ENCODE measurements at places on chromosomes 12 and 14.

- DNase-seq = no peak
These were observed 25.7 kb upstream of the SLC16A7 start for GRCh38 chr12:59570145-59570544.

GRCh38 chr12:8553088-8553627, 12.5 kb upstream of the CLEC4E start:
- DNase-seq = no peak

DNA sequence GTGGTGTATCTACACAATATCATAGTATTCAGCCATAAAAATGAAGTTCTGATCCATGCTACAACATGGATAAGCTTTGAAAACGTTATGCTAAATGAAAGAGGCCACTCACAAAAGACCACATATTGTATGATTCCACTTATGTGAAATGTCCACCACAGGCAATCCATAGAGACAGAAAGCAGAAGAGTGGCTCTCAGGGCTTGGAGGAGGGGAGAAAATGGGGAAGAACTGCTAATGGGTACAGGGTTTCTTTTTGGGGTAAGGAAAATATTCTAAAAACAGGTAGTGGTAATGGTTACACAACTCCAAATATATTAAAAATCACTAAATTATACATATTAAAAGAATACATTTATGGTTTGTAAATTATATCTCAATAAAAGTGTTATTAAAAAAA, 16.5 kb downstream of the SCNN1A start:
- DNase-seq = no peak

DNA sequence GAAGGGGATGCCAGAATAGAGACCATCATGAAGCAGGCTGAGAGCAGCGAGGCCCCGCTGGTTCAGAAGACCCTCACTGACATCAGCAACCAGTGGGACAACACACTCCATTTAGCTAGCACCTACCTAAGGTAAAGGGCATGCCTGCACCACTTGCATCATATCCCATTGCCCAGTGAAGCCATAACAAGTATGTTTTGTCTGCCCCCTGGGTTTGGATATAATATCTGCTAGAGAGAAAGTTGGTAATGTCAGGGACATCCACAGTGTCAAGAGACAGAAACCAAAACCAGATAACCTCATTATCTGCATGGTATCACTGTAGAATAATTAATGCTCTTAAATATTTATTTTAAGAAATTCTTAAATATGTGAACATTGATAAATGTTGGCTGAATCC, 173.8 kb downstream of the SYNE2 start:
- DNase-seq = no peak

GRCh38 chr12:66063916-66064315, 66.6 kb downstream of the LLPH start:
- no peak for DNase-seq

DNA sequence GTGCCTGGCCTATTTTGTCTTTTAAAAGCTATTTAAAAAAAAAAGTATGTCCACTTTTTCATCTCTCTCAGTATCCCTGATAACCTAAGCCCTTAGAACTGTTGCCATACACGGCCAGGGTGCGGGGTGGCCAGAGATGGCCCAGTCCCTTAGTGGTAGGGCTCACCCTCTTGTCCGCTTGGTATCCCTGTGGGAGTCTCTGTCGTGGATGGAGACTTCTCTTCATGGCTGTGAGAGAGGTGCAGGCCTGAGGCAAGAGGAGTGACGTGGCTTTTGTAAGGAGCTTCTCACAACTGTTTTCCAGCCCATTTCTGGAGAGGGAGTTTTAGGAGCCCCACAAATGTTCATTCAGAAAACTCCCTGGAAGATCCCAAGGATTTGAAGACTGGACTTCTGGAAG, 26.8 kb downstream of the XRCC3 start:
- no peak for DNase-seq

DNA sequence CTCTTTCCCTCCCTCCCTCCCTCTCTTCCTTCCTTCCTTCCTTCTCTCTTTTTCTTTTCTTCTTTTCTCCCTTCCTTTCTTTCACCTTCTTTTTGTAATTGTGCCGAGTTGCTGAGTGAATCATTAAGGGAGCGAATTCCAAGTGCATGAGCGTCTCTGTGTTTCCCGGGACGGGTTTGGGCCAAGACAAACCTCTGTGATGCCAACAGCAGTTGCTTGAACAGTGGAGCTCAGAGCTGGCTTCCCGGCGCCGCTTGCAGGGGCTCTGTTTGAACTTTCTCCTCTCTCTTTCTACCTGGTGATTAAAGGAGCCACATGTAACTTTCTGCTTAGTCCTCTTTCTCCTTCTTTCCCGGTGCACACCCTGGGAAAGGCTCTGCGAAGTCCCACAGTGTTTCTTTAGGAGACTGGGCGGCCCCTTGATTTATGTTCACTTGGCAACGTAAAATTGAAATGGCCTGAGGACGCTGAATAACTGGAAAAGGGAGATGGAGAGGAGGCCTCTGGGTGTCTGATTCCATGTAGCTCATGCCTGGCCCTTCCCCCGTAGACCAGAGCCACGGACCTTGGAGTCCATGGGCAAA, 33.7 kb upstream of the MAP1LC3B2 start:
- DNase-seq = no peak
